ENCODE measurements at places on chromosomes 7 and 10. TPM values are rescaled to one million over a fixed set of nuclear protein-coding genes. Genes with fewer than 3 reads are reported as not detected.

DNA sequence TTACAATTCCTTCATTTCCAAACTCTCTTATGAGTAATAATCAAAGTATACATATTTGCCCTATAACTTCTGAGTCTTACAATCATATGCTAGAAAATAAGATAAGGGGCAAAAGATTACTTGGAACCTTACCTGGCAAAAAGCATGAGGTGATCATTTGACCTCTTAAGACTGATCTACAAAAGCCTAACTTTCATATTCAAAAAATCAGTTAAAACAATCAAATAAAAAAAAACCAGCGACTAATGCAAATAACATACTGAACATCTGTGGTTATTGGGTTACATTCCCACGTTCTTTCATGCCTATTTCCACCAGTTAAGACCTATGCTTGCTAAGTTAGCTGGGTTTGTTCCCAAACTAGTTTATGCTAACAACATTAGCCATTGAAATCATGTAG lies 187.6 kb downstream of the RNF133 start:
- no peak overlapping the region for H3K4me3 ChIP-seq
- H3K4me1 ChIP-seq = peaks cover 3% of the 10 kb centered on the region
- no peak overlapping the region for H3K27ac ChIP-seq
- no peak for DNase-seq
- H3K27me3 ChIP-seq = no peaks in the 10 kb centered on the region

GRCh38 chr7:157820796-157821195 lies 484.0 kb downstream of the DNAJB6 start:
- H3K4me1 ChIP-seq = no peaks in the 10 kb centered on the region
- no peak for DNase-seq
- no peak overlapping the region for H3K4me3 ChIP-seq
- H3K27me3 ChIP-seq = no peaks in the 10 kb centered on the region
- H3K36me3 ChIP-seq = no peaks in the 10 kb centered on the region

- H3K27ac ChIP-seq = no peak overlapping the region
- no peaks in the 10 kb centered on the region for H3K36me3 ChIP-seq
- H3K4me3 ChIP-seq = no peak overlapping the region
- H3K4me1 ChIP-seq = no peaks in the 10 kb centered on the region
- H3K27me3 ChIP-seq = no peaks in the 10 kb centered on the region
Measured at GRCh38 chr7:44595934-44596635, 10.3 kb upstream of the OGDH start.

The ANKRD1 gene
- polyA plus RNA-seq = 0.06 TPM

GRCh38 chr10:71975871-71976725 lies 11.9 kb downstream of the CHST3 start:
- H3K4me3 ChIP-seq = no peak overlapping the region
- no peaks in the 10 kb centered on the region for H3K27me3 ChIP-seq
- H3K36me3 ChIP-seq = no peaks in the 10 kb centered on the region
- no peak for DNase-seq

DNA sequence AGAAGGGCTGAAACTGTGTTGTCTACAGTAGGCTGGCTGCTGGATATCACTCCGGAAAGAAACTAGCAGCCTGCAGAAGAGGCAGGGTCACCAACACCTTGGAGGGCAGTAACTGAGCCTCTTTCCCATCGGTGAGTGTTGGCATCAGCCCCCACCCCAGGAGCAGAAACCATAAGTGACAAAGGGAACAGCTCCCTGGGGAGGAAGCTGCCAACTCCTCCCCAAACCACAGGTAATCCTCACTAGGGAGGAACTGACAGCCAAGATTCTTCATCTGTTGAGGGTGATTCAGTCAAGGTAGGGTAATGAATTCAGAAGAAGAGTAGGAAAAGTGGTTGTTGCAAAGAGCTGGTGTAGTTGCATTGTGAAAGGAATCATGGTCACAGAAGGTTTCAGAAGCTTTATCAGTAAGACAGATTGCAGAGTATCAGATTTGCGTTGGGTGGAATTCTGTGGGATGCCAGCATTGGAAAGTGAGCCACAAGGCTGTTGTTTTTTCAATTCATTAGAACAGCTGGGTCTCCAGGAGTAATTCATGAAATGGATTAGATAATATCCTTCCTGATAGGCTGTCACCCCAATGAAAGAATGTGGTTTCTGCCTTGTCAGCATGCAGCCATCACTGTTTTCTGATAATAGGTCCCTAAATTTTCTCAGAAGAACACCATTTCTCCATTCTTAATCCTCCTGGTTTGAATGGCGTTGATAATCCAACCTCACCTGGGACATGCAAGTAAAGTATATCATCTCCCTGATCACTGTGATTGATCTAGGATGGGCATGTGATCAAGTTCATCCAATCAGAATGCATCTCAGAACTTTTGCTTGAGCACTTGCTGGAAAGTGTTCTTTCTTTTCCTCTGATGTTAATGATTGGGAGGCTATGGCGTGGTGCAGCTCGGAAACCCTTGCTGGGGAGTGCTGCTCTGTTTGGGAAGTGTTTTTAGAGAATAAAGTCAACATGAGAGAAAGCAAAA lies 75.0 kb upstream of the CTBP2 start:
- DNase-seq = no peak
- no peaks in the 10 kb centered on the region for H3K36me3 ChIP-seq
- H3K4me1 ChIP-seq = no peaks in the 10 kb centered on the region
- H3K27ac ChIP-seq = no peak overlapping the region

DNA sequence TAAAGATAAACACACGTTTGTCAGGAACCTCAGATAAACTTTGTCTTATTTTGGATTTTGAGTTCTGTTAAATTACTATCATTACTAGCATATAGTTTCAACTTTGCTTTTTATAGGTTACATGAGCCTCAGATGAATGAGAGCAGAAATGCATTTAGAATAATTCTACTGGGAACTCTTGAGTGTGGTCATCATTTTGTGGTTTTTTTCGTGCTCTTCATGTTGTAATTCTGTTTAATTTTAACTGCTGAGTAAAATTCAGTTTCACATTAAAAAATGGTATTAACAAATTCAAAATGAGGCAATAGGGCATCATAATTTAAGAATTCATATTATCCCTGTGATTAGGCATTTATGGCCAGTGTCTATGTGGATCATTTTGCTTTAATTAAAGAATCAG lies 72.9 kb downstream of the GNAI1 start:
- no peaks in the 10 kb centered on the region for H3K27me3 ChIP-seq
- no peak overlapping the region for H3K27ac ChIP-seq
- no peaks in the 10 kb centered on the region for H3K4me1 ChIP-seq
- no peaks in the 10 kb centered on the region for H3K36me3 ChIP-seq
- H3K4me3 ChIP-seq = no peak overlapping the region

DNA sequence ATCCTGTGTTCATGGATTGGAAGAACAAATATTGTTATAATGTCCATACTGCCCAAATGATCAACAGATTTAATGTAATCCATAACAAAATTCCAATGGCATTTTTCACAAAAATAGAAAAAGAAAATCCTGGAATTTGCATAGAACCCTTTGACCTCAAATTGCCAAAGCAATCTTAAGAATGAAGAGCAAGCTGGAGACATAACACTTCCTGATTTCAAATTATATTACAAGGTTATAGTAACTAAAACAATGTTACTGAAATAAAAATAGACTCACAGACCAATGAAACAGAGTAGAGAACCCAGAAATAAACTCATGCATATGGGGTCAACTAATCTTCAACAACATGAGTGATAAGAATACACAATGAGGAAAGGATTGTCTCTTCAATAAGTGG lies 302.5 kb downstream of the PHTF2 start:
- peaks cover 2% of the 10 kb centered on the region for H3K27me3 ChIP-seq
- no peaks in the 10 kb centered on the region for H3K4me1 ChIP-seq
- no peak overlapping the region for H3K4me3 ChIP-seq
- DNase-seq = no peak

- no peaks in the 10 kb centered on the region for H3K36me3 ChIP-seq
- H3K4me1 ChIP-seq = no peaks in the 10 kb centered on the region
- DNase-seq = no peak
- H3K27me3 ChIP-seq = peaks cover 2% of the 10 kb centered on the region
- H3K27ac ChIP-seq = no peak overlapping the region
Measured at GRCh38 chr10:71145352-71145945, 66.9 kb upstream of the UNC5B start.

The HHEX gene
- 7.1 TPM for polyA plus RNA-seq

The SRRM3 gene
- polyA plus RNA-seq = 5.8 TPM
